Fibroblast of villous mesenchyme (primary cell): ENCODE measurements at places on chromosomes 4 and X. TPM values are rescaled to one million over a fixed set of nuclear protein-coding genes. Genes with fewer than 3 reads are reported as not detected.

DNA sequence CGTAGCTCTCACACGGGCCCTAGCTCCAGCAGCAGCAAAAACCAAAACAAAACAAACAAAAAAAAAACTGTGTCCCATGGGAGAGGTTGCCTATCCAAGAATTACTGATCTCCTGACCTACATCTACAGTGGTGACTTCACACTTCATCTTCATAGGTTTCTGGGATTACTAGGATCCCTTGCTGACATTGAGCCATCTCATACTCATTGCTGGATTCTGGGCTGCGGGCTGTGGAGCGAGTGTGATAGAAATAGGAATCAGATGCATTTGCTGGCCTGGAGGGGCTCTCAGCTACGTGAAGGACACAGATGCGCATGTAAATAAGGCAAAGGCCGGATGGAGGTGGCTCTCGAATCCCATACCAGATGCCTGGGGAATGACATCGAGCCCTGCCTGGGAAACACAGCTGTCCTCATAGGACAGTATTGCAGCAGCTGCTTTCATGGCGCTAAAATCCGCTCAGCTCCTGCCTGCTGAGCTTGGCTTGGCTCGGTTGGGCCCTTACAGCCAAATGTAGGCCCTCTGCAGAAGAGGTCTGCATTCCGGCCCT is 41.7 kb downstream of the CNGA2 start:
- no peak for DNase-seq

Gene XAGE1A
- total RNA-seq = 0.32 TPM in 1 of 2 replicates, not detected in the other

DNA sequence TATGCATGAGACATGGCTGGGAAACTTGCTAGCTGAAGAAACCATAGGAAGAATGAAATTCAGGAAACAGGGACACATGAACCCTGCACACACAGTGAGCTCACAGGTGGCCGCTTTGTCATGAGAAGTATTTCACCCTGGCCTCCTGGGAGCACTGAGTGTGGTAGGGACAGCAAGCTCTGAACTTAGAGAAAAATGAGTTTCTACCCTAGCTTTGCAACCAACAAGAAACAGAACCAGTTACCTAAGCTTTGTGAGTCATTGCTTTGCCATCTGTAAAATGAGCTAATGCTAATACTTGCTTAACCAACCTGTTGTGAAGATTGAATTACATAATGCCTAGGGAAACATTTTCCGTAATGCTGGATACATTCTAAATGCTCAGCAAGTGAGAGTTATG is 206.6 kb upstream of the HS3ST1 start:
- DNase-seq = peak; percentile 33

Gene RNF212
- 2.9 and 3.0 TPM in 2 replicates for total RNA-seq

DNA sequence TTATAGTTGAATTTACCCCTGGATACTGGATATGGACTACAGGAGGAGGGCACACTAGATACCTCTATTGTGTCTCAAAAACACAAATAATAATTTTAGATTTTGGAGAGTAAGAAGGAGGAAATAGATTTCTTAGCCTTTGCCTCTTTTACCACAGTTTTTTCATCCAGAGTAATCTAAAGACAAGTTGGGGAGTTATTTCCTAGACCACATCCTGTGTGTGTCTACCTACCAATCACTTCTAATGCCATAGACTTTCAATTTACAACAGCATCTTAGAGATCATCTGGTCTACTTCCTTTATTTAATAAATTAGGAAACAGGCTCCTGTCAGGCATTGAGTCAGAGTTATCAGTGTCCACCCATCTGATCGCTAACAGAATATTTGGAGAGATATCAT is 191.5 kb downstream of the EDA start:
- DNase-seq = no peak

DNA sequence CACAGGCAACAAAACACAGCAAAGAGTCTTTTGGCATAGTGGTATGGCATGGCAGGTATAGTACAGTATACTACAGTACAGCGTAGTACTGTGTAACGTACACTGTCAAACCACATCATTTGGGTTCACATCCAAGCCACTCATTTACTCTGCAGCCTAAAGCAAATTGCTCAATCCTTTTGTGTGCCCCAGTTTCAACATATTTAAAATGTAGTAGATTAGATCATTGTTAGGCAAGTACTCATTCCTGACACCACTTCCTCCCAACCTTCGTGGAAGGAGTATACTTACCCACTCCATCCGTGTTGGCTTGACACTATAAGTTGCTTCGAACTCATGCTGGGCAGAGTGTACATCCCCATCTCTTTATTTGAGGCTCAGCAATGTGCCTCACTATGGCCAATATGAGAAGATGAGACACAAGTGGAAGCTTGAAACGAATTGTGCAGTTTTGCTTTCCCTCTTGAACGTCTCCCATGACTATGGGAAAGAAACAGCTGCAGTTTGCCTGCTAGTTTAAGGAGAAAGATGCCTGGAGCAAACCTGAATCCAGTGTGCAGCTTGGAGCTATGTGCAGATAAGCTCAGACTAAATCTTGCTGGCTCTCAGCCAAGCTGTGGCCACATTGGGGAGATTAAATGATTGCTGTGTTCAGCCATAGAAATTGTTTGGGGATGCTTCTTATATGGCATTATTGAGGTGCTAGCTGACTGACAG is 85.7 kb upstream of the TBL1X start:
- peak; percentile 40 for DNase-seq

DNA sequence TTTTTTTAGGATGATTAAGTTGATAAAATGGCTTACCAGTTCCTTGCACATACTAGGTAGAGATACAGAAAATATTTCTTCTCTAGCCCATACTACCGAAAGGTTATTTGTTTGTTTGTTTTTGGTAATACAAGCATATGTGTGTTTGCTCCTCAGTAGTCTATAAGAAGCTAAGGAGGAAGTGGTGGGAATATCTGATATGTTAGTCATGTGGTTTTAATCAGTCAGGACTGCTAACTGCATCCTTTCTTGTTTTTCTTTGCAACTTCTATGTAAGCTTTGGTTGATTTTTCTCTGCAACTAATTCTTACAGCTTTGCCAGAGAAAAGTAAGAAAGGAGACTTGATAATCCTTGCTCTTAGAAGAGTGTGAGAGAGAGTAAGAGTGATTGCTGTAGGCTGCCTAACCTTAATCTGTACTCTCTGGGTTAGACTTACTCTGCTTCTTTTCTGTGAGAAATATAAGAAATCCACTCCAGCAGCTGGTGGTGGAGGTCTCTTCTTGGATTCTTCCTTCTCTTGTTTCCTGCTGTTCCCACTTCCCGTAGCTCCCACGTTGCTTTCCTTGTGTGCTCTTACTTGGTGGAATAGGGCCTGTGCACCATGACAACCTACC is 28.3 kb downstream of the SEPTIN11 start:
- peak; percentile 76 for DNase-seq

DNA sequence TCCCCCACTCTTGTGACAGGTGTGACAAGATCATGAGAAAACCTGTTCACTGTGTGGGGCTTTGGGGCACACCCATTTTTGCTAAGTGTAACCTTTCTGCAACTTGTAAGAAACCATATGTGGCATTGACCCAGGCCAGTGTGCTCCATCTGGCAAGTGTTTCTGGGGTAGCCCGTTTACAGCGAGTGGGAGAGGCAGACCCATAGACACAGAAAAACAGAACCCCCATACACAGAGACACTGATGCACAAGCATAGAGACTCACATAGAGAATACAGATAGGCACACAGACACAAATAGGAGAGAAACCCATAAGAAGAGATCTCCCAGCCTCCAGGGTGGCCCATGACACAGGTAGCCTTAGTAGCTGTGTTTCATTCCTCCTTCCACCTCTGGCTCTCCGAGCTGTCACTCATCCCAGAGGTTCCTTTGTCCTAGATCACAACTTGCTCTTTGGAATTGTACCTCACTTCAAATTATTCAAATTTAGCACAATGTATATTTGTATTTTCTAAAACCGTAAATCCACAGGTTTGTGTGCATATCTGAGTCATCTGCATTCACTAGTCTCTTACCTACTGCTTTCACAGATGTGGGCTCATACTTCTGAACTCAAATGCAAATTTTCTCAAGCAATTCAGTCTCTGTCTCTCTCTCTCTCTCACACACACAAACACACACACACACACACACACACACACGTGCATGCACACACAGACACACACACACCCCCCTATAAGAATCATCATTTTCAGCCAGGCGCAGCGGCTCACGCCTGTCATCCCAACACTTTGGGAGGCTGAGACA is 114.4 kb downstream of the SH3KBP1 start:
- peak; percentile 1 for DNase-seq

Gene SPANXD
- total RNA-seq = 0.43 TPM in 1 of 2 replicates, not detected in the other

DNA sequence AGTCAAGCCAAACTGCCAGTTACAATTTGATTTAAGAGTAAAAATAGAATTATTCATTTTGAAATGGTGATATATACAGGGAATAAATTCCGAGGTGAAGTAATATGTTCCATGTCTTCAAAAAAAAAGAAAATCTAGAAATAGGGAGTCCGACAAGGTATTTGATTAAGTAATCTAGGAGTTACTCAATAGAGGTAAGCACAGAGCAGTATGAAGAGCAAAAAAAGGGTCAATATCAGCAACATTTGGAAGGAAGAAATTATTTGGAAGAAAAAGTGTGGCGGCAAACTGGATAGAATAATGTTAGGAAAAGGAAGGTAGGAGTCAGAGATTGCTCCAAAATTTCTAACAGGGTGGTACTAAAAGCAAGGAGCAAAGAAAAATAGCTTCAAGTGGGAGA is 113.7 kb upstream of the BMP3 start:
- no peak for DNase-seq

Gene MXRA5
- 20.7 and 45.4 TPM in 2 replicates for total RNA-seq

Gene CXorf49
- not detected in 2 replicates for total RNA-seq

DNA sequence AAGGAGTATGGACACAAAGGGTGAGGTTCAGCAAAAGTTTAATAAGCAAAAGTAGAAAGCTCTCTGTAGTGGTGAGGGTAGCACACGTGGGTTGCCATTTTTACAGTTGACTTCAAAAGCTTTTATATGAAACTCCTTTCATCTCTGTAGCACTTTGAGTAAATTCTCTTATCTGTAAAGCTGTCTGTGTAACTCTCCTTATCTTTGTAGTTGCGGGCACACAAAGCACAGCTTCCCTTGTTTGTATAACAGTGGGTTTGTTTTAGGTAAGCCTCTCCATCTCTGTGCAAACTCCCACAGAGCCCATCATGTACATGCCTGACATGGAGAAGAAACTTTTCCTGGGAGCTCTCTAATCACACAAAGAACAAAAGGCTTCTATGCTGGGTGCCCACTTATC is 325.9 kb upstream of the PABPC5 start:
- no peak for DNase-seq

GRCh38 chrX:84339507-84340364 is 151.7 kb upstream of the RPS6KA6 start:
- DNase-seq = peak; percentile 10

- no peak for DNase-seq
Observed at GRCh38 chrX:632366-633042, 1.9 kb downstream of the SHOX start.

- no peak for DNase-seq
Observed at GRCh38 chrX:154321594-154321993, 26.0 kb downstream of the TKTL1 start.

- DNase-seq = peak; percentile 97
Observed at GRCh38 chr4:38752941-38753806, 29.6 kb downstream of the TLR10 start.

Gene PAGE5
- total RNA-seq = not detected in 2 replicates

GRCh38 chr4:54661169-54661568 is 3.4 kb downstream of the KIT start:
- DNase-seq = peak; percentile 36

DNA sequence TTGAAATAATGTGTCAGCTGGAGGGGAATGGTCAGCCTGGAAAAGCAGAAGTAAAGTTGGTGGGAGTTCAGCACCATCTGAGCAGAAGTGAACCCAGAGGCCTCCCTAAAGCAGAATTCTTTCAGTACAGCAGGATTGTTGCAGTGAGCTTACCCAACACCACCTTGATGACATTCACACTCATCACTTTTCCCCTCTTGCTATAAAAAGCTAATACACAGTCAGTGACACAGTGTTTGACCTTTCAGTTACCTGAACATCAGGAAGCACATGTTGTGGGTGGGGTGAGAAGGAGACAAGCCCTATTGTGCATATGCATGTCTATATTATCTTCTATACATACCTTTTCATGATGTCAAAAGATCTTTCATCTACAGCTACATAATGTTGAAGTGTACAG is 624.7 kb upstream of the ZFP42 start:
- DNase-seq = no peak

DNA sequence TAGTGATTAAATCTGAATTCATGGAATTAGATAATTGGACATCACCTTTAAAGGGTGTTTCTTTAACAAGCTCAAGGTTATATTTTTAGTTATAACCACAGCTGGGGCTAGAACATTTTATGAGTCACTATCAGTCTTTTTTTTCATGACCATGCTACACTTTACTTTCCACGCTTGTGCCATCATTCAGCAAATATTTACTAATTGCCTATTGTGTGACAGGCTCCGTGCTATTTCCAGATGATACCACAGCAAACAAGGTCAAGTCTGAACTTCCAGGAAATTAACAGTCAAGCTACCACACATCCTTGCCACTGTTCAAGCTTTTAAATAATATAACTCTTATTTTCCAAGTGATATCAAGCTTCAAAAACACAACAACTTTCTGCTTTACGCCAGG is 16.5 kb downstream of the SPANXN3 start:
- no peak for DNase-seq

DNA sequence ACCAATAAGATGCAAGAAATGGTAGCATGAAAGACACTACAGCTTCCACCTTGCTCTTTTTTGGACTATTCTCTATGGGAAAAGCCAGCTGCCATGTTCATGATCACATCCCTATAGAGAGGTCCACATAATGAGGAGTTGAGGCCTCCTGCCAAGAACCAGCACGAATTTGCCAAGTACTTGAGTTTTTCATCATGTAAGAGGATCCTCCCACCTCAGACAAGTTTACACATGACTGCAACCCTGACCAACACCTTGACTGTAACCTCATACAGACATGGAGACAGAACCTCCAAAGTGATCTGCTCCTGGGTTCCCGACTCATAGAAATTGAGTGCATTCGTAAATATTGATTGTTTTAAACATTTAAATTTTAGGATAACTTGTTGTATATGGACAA is 135.2 kb upstream of the TSPAN5 start:
- DNase-seq = no peak

DNA sequence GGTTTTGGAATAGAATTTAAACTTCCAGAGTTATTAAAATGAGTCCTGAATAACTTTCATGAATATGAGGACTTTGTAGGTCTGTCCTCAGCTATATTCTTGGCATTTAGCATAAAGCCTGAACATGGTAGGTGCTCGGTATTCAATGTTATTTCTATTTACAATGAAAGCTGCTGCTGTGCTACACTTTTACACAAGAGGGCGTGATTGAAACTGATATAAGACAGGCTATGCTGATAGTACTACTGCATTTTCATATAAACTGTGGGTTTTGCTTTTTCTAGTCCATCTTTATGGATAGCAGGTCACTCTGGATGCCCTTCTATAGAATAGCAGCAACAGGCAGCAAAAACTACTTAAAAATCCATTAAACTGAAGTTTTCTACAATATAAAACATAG is 12.3 kb upstream of the GNPDA2 start:
- peak; percentile 10 for DNase-seq

Gene GJB1
- not detected in 2 replicates for total RNA-seq

Gene TET2
- 16.8 and 18.1 TPM in 2 replicates for total RNA-seq

Gene NUP62CL
- total RNA-seq = under 0.01 TPM in 1 of 2 replicates, not detected in the other

- DNase-seq = peak; percentile 78
Observed at GRCh38 chr4:145734576-145735346, 54.8 kb downstream of the C4orf51 start.
